ENCODE measurements at places on chromosomes 3 and 15.

- DNase-seq, result no peak
These were observed 14.0 kb upstream of the UACA start for GRCh38 chr15:70777170-70777926.

DNA sequence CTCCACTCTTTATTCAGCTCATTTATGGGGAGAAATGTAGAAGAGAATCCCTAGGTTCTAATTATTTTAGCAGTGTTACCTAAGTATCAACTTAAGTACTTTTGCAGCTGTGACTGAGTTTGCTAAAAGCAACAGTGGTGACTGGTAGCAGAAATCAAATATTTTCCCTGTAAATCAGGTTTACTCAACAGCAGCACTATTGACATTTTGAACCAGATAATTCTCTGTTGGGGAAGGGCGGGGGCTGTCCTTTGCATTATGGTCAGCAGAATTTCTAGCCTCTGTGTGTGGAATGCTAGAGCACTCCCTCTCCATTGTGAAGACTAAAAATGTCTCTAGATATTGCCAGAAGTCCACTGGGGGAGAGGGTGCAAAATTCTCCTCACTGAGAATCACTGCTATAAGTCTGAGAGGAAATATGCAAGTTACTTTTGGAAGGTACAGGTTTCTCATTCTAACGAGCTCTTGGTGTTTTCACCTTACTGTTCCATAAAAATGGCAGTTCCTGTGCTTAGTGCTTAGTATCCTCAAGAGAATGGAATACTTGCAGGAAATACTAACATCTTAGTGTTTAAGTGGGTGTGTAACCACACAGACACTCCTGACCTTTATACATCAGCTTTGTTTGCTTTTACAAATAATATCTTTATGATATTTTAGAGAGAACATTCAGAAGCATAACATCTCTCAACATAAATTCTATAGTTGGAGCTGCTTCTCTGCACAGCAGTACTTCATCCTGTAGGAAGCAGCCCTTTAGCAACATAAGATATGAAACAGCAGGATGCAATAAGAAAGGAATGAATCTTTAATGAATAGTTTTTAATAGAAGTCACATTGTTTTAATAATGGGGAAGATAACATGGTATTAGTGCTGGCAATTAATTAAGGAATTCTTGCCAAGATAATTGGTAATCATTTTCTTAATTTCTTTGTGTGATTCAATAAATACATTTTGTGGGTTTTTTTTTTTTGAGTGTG, 246.5 kb upstream of the GOLIM4 start:
- no peak for DNase-seq

GRCh38 chr3:192165552-192165951, 561.8 kb downstream of the FGF12 start:
- no peak for DNase-seq

GRCh38 chr15:74657846-74658245, 38.0 kb downstream of the EDC3 start:
- DNase-seq, result no peak

DNA sequence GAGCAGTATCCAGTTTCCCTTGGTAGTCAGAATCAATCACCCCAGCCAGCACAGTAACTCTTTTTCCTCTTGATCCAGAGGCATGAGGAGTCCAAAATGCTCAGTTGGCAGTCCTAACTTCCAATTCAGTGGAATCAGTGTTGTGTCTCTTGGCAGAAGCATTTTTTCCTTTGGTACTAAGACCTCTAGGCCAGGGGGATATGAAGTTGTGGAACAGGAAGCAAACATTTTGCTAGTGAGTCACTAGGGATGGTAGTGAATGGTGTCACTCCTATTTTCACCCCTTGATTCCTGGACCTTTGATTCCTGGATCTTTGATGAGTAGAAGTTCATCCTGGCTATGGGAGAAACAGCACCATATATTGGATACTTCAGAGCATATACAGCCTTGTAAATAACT, 70.5 kb upstream of the ALDH1A3 start:
- no peak for DNase-seq

GRCh38 chr3:154662851-154663250, 232.9 kb upstream of the GPR149 start:
- DNase-seq, result no peak

- DNase-seq, result no peak
These were observed 106.2 kb downstream of the TLE3 start for GRCh38 chr15:69991551-69991980.

GRCh38 chr3:183401678-183402077, 26.7 kb downstream of the MCF2L2 start:
- DNase-seq, result no peak

DNA sequence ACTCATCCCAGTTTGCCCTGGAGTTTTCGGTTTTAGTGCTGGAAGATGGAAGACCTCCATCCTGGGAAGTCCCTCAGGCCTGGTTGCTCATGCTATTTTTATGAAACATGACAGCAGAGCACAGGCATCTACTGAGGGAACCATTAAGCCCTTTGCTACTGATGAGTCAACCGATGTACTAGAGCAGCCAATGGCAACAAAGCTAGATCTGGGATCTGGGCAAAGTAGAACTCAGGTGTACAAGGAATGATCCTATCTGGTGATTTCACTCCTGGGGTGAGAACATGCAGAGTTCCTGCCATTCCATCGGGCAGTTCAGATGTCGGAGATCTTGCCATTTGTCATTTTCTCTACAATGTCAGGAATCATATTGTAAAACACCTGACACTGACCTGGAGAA, 166.2 kb upstream of the NSMCE3 start:
- no peak for DNase-seq

DNA sequence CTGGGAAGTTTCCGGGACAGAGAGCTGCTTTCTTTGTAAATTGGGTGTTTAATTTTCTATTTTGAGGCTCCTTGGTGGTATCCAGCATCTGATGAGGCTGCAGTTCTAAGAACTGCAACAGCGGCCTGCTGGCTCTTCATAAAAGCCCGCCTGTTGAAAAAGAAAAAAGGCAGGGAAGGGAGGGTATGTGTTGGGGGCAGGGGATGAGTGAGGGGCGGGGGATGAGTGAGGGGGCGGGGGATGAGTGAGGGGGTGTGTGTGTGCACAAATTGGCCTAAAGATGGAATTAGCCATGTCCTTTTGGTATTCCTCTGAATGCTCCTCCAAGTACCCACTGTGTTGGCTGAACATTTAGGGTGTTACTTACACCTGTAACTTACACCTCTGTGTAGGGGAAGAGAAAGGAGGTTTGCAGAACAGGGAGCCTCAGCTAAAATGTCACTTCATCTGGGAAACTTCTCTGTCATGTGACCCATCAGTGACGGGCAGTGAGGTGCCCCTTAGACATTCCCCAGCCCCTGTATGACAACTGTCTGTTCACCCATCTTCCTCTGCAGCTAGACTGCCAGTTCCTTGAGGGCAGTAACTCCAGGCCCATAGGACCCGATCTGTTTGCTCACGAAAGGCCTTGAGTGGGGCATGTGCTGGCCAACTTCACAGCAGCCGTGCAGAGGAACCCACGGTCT, 57.6 kb downstream of the LRIG1 start:
- no peak for DNase-seq

DNA sequence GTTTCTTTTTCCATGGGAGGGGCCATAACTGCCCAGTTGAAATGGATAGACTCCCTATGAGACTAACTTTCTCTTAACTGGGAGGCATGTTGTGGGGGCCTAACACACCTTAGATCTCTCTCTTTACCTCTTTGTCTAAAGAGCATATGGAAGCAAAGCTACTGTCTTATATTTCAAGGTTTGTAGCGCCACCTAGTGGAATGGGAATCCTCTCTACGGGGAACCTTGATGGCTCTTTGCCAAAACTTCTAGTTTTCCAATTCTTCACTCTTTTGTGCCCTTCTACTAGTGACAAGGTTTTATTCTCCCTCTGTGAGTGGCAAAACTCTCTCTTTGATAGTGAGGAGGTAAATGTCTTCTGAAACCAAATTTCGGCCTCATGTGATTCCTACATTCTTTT, 1030.4 kb upstream of the CADM2 start:
- DNase-seq, result no peak

DNA sequence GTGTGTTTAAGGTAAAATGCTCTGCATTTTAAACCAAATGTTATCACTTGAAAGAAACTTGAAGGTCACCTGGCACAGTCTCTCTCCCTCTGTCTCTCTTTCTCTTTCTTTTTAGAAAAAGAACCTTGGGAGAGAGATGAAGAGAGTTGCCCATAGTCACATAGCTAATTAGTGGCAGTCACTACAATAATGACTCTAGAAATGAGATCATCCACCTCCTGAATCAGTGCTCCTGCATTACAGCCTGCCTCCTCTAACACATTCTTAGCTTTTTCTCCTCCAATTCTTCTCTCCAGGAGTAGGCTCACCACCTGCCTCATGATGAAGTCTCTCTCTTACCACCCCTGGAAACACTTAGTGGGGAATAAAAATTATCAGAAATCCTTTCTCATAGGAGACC, 2.5 kb downstream of the MYH15 start:
- DNase-seq, result no peak

DNA sequence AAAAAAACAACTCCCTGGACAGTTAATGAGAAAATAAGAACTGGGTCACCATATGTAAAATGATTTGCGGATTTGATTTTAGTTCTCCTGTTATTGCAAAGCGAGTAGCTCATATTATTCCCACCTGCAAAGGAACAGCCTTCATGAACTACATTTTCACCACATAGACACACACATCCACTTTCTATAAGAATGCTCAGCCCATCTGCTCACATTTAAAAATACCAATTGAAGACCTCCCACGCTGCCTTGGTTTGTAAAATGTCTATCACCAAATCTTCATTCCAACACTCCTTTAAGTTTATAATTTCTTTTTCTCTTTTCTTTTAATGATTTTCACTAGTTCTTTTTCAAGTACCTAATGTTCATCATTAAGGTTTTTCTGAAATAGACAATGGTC, 148.6 kb downstream of the FGF12 start:
- no peak for DNase-seq

- no peak for DNase-seq
These were observed 14.6 kb downstream of the SIN3A start for GRCh38 chr15:75436881-75437280.

- DNase-seq, result no peak
These were observed 42.9 kb downstream of the CDIN1 start for GRCh38 chr15:36622197-36622795.

- DNase-seq, result no peak
These were observed 632 bp upstream of the DHX36 start for GRCh38 chr3:154324919-154325318.

DNA sequence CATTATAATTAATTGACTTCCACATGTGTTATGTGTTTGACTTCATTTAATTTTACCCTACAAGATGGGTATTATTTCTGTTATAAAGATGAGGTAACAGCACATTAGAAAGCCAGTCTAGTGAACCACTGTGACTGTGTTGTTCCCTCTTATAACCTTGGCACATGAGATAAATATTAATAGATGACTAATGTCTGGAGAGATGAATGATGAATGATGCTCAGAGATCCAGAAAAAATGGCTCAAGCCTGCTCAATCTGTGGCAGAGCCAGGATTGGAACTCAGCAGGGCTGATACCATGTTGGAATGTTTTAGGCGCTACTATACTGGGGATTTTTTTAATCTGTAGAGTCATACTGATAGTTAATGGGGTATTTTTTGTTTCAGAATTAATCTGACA, 118.8 kb upstream of the PTX3 start:
- DNase-seq, result no peak

DNA sequence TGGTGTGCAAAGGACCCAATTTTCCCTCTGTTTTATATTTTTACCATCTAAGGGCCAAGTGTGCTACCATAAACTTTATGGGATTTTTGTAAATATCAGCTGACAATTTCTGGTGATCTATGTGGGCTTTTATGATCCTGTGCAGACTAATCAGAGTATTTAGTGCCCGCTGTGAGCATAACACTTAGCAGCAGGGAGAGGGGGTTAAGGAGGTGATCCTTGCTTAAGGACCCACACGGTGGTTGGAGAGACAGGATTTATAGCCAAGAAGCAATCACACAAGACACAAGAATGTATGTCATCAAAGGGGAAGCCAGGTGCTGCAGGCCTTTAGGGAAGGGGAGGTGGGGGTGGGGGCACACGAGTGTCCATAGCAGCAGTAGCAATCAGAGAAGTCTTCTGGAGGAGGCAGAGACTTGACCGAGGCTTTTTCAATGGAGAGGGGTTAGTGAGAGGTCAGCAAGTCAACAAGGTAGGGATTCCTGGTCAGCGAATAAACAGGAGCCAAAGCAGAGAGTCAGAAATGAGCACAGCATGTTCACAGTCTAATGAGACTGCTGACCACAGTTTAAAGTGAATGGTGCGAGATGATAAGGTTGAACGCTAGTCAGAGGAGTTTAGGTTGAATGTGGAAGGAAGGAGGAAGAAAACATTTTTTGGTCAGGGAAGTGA, 4.5 kb upstream of the CACNA1D start:
- DNase-seq, result no peak

GRCh38 chr3:137259089-137259488, 301.3 kb downstream of the IL20RB start:
- DNase-seq, result no peak

DNA sequence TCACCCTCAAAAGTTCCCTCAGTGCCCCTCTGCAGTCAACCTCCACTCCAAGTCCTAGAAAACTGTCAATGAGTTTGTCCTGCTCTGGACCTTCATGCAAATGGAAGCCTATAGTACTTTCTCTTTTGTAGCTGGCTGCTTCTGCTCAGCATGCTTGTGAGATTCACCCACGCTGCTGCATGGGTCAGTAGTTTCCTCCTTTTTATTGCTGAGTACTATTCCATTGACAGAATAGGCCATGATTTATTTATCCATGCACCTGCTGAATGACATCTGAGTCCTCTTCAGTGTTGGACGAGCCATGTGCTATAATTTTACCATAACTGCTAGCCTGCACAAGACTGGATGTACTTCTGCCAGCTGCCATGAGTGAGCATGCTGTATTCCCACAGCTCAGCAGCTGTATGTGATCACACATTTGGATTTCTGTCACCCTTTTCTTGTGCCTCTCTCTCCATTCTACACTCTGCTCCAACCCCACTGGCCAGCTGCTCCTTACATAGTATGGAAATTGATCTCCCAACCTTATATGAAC, 26.3 kb downstream of the CDCP1 start:
- no peak for DNase-seq

GRCh38 chr3:178907081-178907480, 164.5 kb downstream of the ZMAT3 start:
- no peak for DNase-seq

GRCh38 chr15:64813075-64813474, 12.4 kb downstream of the PIF1 start:
- DNase-seq, result no peak

DNA sequence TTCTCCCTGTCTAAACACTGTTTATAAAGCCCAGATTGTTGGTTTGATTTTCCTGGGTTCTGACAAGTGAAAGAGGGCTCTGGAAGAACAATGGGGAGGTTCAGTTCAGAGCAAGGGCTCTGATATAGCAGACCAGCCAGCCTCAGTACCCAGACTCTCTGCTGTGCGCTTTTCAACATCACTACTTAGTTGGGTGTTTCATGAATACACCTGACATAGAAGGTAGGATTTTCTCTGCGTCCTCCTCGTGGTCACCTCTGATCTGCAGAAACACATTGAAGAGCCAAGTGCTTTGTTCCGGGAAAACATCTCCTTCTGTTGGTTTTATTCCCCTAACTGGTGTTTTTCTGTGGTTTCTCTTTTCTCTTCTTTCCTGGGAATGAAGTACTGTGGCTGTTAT, 99.5 kb downstream of the EPHB1 start:
- no peak for DNase-seq

GRCh38 chr3:150877303-150877702, 27.9 kb downstream of the MINDY4B start:
- no peak for DNase-seq

Measured in activated CD4-positive, CD25-positive, alpha-beta regulatory T cell treated with anti-CD3 and anti-CD28 coated beads, Interleukin-2, amount 50 U/mL, for 72 hours (primary cell).